Kidney epithelial cell (primary cell): ENCODE measurements at places on chromosomes 3 and 15. TPM values are rescaled to one million over a fixed set of nuclear protein-coding genes. Genes with fewer than 3 reads are reported as not detected.

MED12L gene
- 1.3 and 1.8 TPM in 2 replicates for total RNA-seq

CISH gene
- 3.8 and 4.8 TPM in 2 replicates for total RNA-seq

AADACL2 gene
- total RNA-seq: not detected in 2 replicates

CCR8 gene
- not detected in 2 replicates for total RNA-seq

DNAJB11 gene
- total RNA-seq: 83.2 and 93.5 TPM in 2 replicates

SLC15A2 gene
- total RNA-seq: 0.07 and 0.63 TPM in 2 replicates

PRSS50 gene
- total RNA-seq: 0.07 and 0.29 TPM in 2 replicates

SLC12A1 gene
- not detected in 2 replicates for total RNA-seq

DPP8 gene
- total RNA-seq: 27.2 and 30.8 TPM in 2 replicates

FBLN2 gene
- 6.7 and 6.9 TPM in 2 replicates for total RNA-seq

SCAANT1 gene
- not detected in 2 replicates for total RNA-seq

MYRIP gene
- total RNA-seq: 0.04 and 0.07 TPM in 2 replicates

NRG4 gene
- not detected in 2 replicates for total RNA-seq

GPR160 gene
- total RNA-seq: 13.2 and 14.2 TPM in 2 replicates

GNAT1 gene
- not detected in 2 replicates for total RNA-seq
